ENCODE measurements at places on chromosomes 16 and 17.

- no peak for DNase-seq
- no peak overlapping the region for H3K27ac ChIP-seq
- H3K36me3 ChIP-seq: peaks cover 22% of the 10 kb centered on the region
- H3K4me1 ChIP-seq: no peaks in the 10 kb centered on the region
These were observed 8.8 kb upstream of the VPS4A start for GRCh38 chr16:69302301-69302700.

GRCh38 chr17:41567317-41567716 is 4.5 kb downstream of the KRT9 start:
- no peak for DNase-seq
- no peaks in the 10 kb centered on the region for H3K4me1 ChIP-seq
- no peak overlapping the region for H3K4me3 ChIP-seq
- H3K36me3 ChIP-seq: no peaks in the 10 kb centered on the region
- H3K27ac ChIP-seq: no peak overlapping the region
- no peaks in the 10 kb centered on the region for H3K27me3 ChIP-seq

DNA sequence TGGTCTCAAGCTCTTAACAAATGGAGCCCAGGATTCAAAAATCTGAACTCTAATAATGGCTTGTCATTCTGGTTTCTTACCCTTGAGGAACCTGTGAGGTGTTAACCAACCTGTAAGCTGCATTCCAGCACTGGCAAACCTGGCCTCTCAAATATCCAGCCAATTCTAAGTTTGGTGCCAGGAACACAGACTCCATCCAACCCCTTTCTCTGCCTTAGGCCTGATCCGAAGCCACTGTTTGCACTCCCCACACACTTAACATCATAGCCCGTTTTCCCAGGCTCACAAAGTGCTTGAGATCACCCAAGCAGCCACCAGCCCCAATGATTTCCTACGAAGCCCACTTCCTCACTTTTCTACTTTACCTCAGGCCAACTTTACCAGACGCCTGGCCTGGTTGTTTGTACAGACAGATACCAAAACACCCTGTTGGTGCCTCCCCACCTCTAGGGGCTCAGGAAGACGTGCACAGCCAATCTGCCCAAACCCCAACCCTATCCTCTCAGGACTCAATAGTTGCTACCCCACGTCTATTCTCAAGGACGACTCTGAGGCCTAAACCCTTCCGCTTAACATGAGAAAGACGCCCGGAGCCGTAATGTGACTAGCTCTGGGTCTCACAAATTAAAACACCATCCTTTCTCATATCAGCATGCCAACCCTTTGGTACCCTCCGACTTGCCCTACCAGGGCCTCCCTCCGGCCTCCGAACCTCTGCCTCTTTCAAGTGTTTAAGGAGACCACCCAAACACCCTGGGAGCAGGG is 3.2 kb upstream of the PER1 start:
- H3K4me3 ChIP-seq: peak overlapping the region; percentile 82
- H3K27ac ChIP-seq: peak overlapping the region; percentile 98
- no peak for DNase-seq
- peaks cover 16% of the 10 kb centered on the region for H3K4me1 ChIP-seq

- peak overlapping the region; percentile 98 for H3K27ac ChIP-seq
- H3K27me3 ChIP-seq: no peaks in the 10 kb centered on the region
- peaks cover 41% of the 10 kb centered on the region for H3K36me3 ChIP-seq
- no peak overlapping the region for H3K4me3 ChIP-seq
These were observed 181.1 kb downstream of the SEC14L1 start for GRCh38 chr17:77321649-77322513.

DNA sequence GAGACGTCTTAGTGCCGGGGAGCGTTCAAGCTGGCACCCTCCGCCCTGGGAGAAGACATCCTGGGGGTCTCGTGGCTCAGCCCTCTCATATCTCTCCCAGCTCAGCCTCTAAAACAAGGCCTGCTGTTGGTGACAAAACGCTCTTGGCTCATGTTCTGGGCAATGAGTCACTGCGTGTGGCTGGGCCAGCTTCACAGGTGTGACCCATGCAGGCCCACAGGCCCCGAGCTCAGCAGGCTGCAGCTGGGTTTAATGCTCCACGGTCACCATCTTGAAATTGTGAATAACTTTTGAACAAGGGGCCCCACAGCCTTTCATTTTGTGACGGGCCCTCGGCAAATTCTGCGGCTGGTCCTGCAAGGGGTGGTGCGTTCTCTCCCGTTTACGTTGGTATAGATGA is 22.4 kb downstream of the GAA start:
- no peak overlapping the region for H3K27ac ChIP-seq
- no peaks in the 10 kb centered on the region for H3K27me3 ChIP-seq
- no peaks in the 10 kb centered on the region for H3K36me3 ChIP-seq
- H3K4me1 ChIP-seq: no peaks in the 10 kb centered on the region
- DNase-seq: no peak
- H3K4me3 ChIP-seq: no peak overlapping the region

DNA sequence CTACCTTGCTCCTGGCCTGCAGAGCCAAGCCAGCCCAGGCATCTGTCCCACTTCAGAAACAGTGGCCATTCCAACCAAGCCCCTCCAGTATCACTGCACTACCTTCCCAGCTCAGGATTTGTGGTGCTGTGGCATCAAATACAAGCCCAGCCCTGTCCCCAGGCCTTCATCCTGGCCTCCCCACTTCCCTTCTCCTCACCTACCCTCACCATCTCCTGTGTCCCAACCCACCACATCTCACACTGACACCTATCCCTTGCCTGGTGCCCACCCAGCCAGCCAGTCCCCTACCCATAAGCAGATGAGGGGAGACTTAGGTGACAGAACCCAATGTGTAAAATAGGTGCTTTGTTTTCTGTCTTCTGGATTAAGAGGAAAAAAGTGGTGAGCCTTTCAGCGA is 66.0 kb upstream of the CDH5 start:
- H3K4me1 ChIP-seq: no peaks in the 10 kb centered on the region
- no peaks in the 10 kb centered on the region for H3K36me3 ChIP-seq
- no peaks in the 10 kb centered on the region for H3K27me3 ChIP-seq
- H3K4me3 ChIP-seq: no peak overlapping the region
- DNase-seq: no peak

DNA sequence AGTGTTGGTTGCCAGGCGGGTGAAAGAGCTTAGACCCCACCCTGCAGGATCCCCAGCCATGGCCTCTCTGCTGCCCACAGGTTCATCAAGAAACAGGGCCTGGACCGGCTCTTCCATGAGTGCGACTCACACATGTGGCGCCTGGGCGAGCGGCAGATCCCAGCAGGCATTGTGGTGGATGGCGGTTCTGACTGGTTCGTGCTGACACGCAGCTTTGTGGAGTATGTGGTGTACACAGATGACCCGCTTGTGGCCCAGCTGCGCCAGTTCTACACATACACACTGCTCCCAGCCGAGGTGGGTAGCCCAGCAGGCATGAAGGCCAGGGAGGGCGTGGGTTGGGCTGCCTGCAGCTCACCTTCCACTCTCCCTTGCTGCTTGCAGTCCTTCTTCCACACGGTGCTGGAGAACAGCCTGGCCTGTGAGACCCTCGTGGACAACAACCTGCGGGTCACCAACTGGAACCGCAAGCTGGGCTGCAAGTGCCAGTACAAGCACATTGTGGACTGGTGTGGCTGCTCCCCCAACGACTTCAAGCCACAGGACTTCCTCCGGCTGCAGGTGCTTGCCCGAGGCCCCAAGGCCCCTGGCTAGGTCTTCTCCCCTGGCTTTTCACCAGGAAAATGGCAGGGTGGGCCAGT is 9.9 kb downstream of the XYLT2 start:
- DNase-seq: no peak
- H3K27ac ChIP-seq: no peak overlapping the region
- H3K4me1 ChIP-seq: no peaks in the 10 kb centered on the region
- no peaks in the 10 kb centered on the region for H3K27me3 ChIP-seq
- H3K36me3 ChIP-seq: peaks cover 80% of the 10 kb centered on the region

DNA sequence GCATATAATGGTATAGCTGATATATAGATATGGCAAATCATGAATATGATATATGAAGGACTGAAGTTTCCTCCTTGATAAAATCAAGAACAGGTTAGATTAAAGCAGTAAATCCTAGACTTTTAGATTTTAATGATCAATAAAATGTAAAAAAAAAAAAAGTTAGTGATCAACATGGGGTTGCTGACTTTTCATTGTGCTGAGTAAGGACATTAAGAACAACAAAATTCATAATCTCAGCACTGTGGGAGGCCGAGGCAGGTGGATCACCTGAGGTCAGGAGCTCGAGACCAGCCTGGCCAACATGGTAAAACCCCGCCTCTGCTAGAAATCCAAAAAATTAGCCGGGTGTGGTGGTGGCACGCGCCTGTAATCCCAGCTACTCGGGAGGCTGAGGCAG is 10.4 kb upstream of the CHD3 start:
- no peak for DNase-seq
- no peak overlapping the region for H3K4me3 ChIP-seq
- H3K36me3 ChIP-seq: peaks cover 79% of the 10 kb centered on the region
- H3K4me1 ChIP-seq: no peaks in the 10 kb centered on the region
- no peak overlapping the region for H3K27ac ChIP-seq

- no peak overlapping the region for H3K4me3 ChIP-seq
- no peak overlapping the region for H3K27ac ChIP-seq
- no peaks in the 10 kb centered on the region for H3K27me3 ChIP-seq
- peaks cover 3% of the 10 kb centered on the region for H3K4me1 ChIP-seq
- no peaks in the 10 kb centered on the region for H3K36me3 ChIP-seq
- DNase-seq: no peak
These were observed 22.9 kb upstream of the PLLP start for GRCh38 chr16:57307365-57307764.

DNA sequence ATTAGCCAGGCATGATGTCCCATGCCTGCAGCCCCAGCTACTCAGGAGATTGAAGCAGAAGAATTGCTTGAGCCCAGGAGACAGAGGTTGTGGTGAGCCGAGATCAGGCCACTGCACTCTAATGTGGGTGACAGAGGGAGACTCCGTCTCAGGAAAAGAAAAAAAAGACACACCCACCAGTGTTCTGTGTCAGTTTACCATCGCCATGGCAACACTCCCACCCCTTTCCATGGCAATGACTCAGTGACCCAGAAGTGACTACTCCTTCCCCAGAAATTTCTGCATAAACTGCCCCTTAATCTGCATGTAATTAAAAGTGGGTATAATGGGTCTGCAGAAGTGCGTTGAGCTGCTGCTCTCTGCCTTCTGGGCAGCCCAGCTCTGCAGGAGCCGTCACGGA is 4.0 kb upstream of the ZC3H18 start:
- H3K27me3 ChIP-seq: no peaks in the 10 kb centered on the region
- no peak overlapping the region for H3K4me3 ChIP-seq
- H3K27ac ChIP-seq: no peak overlapping the region
- H3K36me3 ChIP-seq: no peaks in the 10 kb centered on the region

Measured in RWPE2 (cell line).